A549 treated with dexamethasone at 1 μM for 4 hours (cell line): ENCODE measurements at places on chromosomes 13 and 19. TPM values are rescaled to one million over a fixed set of nuclear protein-coding genes. Genes with fewer than 3 reads are reported as not detected.

Gene MBD3L2
- total RNA-seq, result not detected in 5 replicates

Gene OR10H1
- total RNA-seq, result not detected in 5 replicates

Gene PINLYP
- total RNA-seq, result 0.12 to 0.39 TPM (median 0.25 TPM) in 3 of 5 replicates, not detected in the others

Gene SHANK1
- total RNA-seq, result 0.09 to 0.27 TPM (median 0.22 TPM) in 5 replicates

Gene CEACAM7
- total RNA-seq, result 0.04 to 0.12 TPM (median 0.09 TPM) in 4 of 5 replicates, not detected in the other

Gene ZNF541
- 0.02 to 0.05 TPM (median 0.04 TPM) in 3 of 5 replicates, not detected in the others for total RNA-seq

Gene C19orf73
- total RNA-seq, result 0.82 to 1.9 TPM (median 1.3 TPM) in 5 replicates

Gene NLRP7
- not detected in 5 replicates for total RNA-seq

Gene DDX39A
- 106 to 130 TPM (median 119 TPM) in 5 replicates for total RNA-seq

Gene LAIR1
- total RNA-seq, result 0.04 to 0.21 TPM in 2 of 5 replicates, not detected in the others

Gene NCAN
- total RNA-seq, result 0.04 to 0.15 TPM (median 0.06 TPM) in 5 replicates

Gene KIR2DL4
- total RNA-seq, result not detected in 5 replicates

Gene CTXN1
- 8.2 to 19.6 TPM (median 17.2 TPM) in 5 replicates for total RNA-seq

Gene RGL3
- 0.98 to 1.8 TPM (median 1.5 TPM) in 5 replicates for total RNA-seq

Gene FLT3LG
- 0.94 to 1.6 TPM (median 1.2 TPM) in 5 replicates for total RNA-seq

Gene KLF12
- total RNA-seq, result 1.6 to 3.4 TPM (median 3.0 TPM) in 5 replicates

Gene ONECUT3
- total RNA-seq, result 0.01 TPM in 2 of 5 replicates, not detected in the others

Gene B3GNT3
- 3.1 to 5.2 TPM (median 4.9 TPM) in 5 replicates for total RNA-seq

Gene CACNG6
- total RNA-seq, result 7.8 to 12.8 TPM (median 11.2 TPM) in 5 replicates

Gene SLC10A2
- total RNA-seq, result not detected in 5 replicates

Gene ZNF382
- total RNA-seq, result 0.05 to 0.07 TPM (median 0.06 TPM) in 4 of 5 replicates, not detected in the other

Gene F10
- total RNA-seq, result 0.06 to 0.07 TPM in 2 of 5 replicates, not detected in the others

Gene KISS1R
- 0.19 to 0.43 TPM (median 0.21 TPM) in 5 replicates for total RNA-seq

Gene FLT1
- total RNA-seq, result 0.02 to 0.12 TPM (median 0.07 TPM) in 3 of 5 replicates, not detected in the others

Gene RPS28
- 445 to 866 TPM (median 752 TPM) in 5 replicates for total RNA-seq

Gene STAP2
- not detected in 5 replicates for total RNA-seq

Gene PSG1
- total RNA-seq, result 0.08 to 0.45 TPM (median 0.23 TPM) in 5 replicates

Gene MRPS31
- total RNA-seq, result 13.3 to 15.1 TPM (median 13.8 TPM) in 5 replicates

Gene UPF3A
- 36.7 to 37.7 TPM (median 37.0 TPM) in 5 replicates for total RNA-seq

Gene DCLK1
- total RNA-seq, result 0.87 to 1.4 TPM (median 1.1 TPM) in 5 replicates

Gene ZNF763
- not detected in 5 replicates for total RNA-seq

Gene GARIN5A
- 1.6 to 1.9 TPM (median 1.8 TPM) in 5 replicates for total RNA-seq

Gene ARID3A
- total RNA-seq, result 2.8 to 6.6 TPM (median 5.6 TPM) in 5 replicates

Gene MED25
- total RNA-seq, result 41.8 to 70.4 TPM (median 65.8 TPM) in 5 replicates

Gene FXYD5
- total RNA-seq, result 171 to 243 TPM (median 234 TPM) in 5 replicates

Gene PSG7
- 0.04 to 0.11 TPM (median 0.06 TPM) in 5 replicates for total RNA-seq

Gene ERICH6B
- not detected in 5 replicates for total RNA-seq

Gene PLIN4
- total RNA-seq, result 0.05 to 0.20 TPM (median 0.12 TPM) in 5 replicates

Gene KLHL26
- total RNA-seq, result 3.7 to 5.1 TPM (median 4.7 TPM) in 5 replicates

Gene SIRT2
- 32.1 to 38.1 TPM (median 35.6 TPM) in 5 replicates for total RNA-seq

Gene AMER2
- total RNA-seq, result not detected in 5 replicates

Gene USPL1
- total RNA-seq, result 15.7 to 21.0 TPM (median 19.1 TPM) in 5 replicates

Gene MYPOP
- total RNA-seq, result 5.6 to 10.4 TPM (median 9.7 TPM) in 5 replicates

Gene TTC9B
- total RNA-seq, result 0.25 to 0.54 TPM (median 0.32 TPM) in 5 replicates

Gene DGKH
- 5.1 to 7.9 TPM (median 7.3 TPM) in 5 replicates for total RNA-seq

Gene KIR2DL3
- not detected in 5 replicates for total RNA-seq

Gene MEF2B
- total RNA-seq, result 0.21 to 0.83 TPM (median 0.41 TPM) in 5 replicates

Gene ZNF567
- total RNA-seq, result 9.0 to 9.8 TPM (median 9.7 TPM) in 5 replicates

Gene HS6ST3
- not detected in 5 replicates for total RNA-seq

Gene FPR3
- total RNA-seq, result not detected in 5 replicates

Gene FGF21
- total RNA-seq, result not detected in 5 replicates

Gene PRTN3
- total RNA-seq, result 0.17 to 0.66 TPM (median 0.42 TPM) in 5 replicates

Gene AKAP8L
- total RNA-seq, result 35.3 to 43.1 TPM (median 38.7 TPM) in 5 replicates

Gene ZNF699
- total RNA-seq, result 1.2 to 2.2 TPM (median 1.9 TPM) in 5 replicates

Gene FSD1
- 6.7 to 8.0 TPM (median 7.6 TPM) in 5 replicates for total RNA-seq

Gene VSTM2B
- 0.09 TPM in 1 of 5 replicates, not detected in the others for total RNA-seq

Gene PRODH2
- total RNA-seq, result 0.12 to 0.46 TPM (median 0.16 TPM) in 5 replicates

Gene C3
- total RNA-seq, result 43.4 to 62.3 TPM (median 59.3 TPM) in 5 replicates

Gene NXNL1
- not detected in 5 replicates for total RNA-seq

Gene PSMD8
- total RNA-seq, result 441 to 488 TPM (median 469 TPM) in 5 replicates
